ENCODE measurements at places on chromosomes 5 and 9.

GRCh38 chr5:88729084-88729828 is 153.7 kb downstream of the MEF2C start:
- peak; percentile 52 for DNase-seq

GRCh38 chr5:52840277-52841050 is 52.7 kb downstream of the ITGA1 start:
- no peak for DNase-seq

DNA sequence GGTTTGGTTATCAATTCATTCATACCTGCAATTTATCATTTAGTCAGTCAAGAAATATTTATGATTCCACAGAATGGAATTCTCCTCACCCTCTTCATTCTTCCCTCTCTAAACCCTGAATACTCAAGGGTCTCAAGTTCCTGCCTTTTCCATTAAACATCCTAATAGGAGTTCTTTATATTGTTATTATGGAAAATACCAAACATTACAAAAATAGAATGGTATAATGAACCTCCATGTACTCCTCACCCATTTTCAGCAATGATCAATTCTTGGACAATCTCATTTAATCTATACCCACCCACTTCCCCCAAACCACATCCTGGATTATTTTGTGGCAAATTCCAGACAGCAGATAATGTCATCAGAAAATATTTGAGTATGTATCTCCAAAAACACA is 74.5 kb downstream of the ADAMTS12 start:
- no peak for DNase-seq

DNA sequence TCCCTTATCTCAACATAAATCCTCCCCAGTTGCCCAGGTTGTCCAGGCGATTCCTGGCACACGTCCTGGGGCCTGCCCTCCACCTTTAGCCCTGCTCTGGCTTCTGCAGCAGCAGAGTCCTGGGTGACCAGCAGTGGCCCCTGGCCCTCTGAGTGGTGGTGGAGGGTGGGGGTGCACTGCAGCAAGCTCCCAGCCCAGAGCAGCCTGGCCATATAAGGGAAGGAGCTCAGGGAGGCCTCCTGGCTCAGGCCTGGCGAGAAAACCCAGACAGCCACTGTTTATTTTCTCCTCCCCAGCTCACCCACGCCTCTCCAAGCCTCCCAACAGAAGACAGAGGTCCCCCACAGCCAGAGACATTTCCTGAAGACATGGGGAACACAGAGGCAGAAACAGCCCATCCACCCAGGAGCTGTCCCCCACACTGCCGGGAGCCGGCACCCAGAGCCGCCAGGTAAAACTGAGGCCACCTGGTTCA is 44.7 kb upstream of the IL17B start:
- DNase-seq, result no peak

GRCh38 chr5:2204366-2205184 is 321.9 kb upstream of the IRX4 start:
- no peak for DNase-seq

DNA sequence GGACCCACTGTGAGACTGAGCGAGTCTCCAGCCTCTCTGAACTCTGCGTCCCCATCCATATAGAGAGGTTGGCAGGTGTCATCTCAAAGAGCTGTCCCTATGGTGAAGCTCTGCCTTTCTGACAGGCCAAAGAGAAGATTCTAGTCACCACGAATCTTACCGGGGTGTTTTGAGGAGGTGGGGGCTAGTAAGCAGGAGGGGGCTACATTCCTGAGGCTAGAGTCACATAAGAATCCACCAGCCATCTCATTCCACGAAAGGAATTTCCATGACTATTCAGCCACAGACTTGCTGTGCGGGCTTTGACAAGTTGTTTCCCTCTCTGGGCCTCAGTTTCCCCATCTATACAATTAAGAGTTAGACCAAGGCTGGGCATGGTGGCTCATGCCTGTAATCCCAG is 16.3 kb downstream of the PDGFRB start:
- DNase-seq, result no peak

- DNase-seq, result peak; percentile 67
Measured at GRCh38 chr9:120477534-120478001, 102.4 kb downstream of the CDK5RAP2 start.

GRCh38 chr5:88839238-88839637 is 43.7 kb downstream of the MEF2C start:
- DNase-seq, result no peak

DNA sequence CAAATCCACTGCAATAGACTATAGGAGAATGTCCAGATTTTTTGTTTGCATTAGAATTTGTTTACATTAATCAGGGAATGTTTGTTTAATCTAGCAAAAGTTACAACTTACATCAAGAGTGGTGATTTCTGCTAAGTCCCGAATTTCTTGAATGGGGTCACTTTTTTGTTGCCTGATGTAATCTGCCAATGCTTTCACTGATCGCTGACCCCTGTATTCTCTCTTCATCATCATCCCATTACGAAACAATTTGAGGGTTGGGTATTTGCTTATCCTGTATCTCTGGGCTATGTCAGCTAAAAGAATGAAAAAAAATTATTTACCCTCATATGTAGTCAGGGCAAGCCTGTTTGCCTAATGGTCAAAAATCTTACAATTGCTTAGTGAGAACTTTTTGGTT is 76.9 kb downstream of the ERP44 start:
- DNase-seq, result no peak

DNA sequence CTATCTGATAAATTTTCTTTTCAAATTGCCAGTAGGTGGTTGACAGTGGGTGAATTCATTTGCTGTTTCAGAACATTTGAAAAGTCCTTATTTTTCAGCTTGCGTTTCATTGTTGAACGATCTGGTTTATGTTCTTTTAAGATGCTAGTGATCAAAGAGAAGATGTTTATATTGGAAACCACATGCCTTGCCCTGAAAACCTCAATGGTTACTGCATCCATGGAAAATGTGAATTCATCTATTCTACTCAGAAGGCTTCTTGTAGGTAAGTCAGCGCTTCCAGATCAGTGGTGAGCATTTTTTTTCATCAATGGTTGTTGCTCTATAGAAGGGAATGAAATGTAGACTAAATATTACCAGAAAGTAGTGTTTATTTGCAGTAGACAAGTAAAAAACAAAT is 16.6 kb upstream of the CAVIN4 start:
- DNase-seq, result no peak

GRCh38 chr9:111076519-111076918 is 38.2 kb upstream of the LPAR1 start:
- DNase-seq, result no peak

- no peak for DNase-seq
Measured at GRCh38 chr9:20303996-20304395, 318.3 kb downstream of the MLLT3 start.

- no peak for DNase-seq
Measured at GRCh38 chr5:167167191-167167795, 1124.2 kb upstream of the WWC1 start.

GRCh38 chr5:141508798-141509611 is 20.1 kb downstream of the PCDHGC5 start:
- no peak for DNase-seq

DNA sequence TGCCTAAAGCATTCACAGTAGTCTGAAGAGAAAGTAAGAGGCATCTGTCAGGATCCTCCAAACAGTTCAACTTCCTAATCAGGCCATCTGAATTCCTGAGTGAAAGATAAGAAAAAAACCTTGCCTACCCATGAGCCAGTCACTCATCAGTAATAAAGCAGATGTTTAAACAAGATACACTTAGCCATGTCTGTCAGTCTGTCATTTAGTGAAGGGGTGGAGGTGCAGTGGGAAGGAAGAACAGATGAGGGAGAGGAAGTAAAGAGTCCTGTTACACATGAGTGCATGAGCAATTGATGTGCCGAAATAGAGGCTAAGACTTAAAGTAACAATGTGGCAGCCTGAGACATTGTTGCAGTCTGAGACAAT is 29.9 kb upstream of the DMRTA1 start:
- no peak for DNase-seq

- no peak for DNase-seq
Measured at GRCh38 chr5:36521838-36522745, 84.3 kb upstream of the SLC1A3 start.

DNA sequence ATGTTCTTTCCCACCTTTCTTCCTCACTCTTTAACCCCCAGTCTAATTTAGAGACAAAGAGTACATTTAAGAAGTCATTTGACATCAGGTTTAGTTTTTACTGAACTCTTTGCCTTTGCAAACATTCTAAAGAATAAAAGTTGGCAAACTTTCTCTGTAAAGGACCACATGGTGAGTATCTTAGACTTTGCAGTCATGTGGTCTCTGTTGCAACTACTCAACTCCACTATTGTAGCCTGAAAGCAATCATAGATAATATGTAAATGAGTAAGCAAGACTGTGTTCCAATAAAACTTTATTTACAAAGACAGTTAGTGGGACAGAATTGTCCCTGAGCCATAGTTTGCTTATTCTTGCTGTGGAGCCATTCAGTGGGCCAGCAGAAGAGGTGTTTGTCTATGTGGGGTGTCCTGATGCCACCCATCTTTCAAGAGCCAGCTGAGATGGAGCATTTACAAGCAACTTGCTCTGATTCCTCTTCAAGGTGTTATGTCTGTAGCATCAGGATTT is 25.4 kb downstream of the ABLIM3 start:
- DNase-seq, result no peak

- no peak for DNase-seq
Measured at GRCh38 chr5:134099288-134099872, 15.1 kb upstream of the TCF7 start.

GRCh38 chr5:115461506-115462290 is 82.9 kb downstream of the FEM1C start:
- DNase-seq, result no peak

GRCh38 chr5:126267438-126267837 is 155.8 kb upstream of the GRAMD2B start:
- no peak for DNase-seq

GRCh38 chr5:78781611-78782286 is 133.2 kb upstream of the LHFPL2 start:
- no peak for DNase-seq

DNA sequence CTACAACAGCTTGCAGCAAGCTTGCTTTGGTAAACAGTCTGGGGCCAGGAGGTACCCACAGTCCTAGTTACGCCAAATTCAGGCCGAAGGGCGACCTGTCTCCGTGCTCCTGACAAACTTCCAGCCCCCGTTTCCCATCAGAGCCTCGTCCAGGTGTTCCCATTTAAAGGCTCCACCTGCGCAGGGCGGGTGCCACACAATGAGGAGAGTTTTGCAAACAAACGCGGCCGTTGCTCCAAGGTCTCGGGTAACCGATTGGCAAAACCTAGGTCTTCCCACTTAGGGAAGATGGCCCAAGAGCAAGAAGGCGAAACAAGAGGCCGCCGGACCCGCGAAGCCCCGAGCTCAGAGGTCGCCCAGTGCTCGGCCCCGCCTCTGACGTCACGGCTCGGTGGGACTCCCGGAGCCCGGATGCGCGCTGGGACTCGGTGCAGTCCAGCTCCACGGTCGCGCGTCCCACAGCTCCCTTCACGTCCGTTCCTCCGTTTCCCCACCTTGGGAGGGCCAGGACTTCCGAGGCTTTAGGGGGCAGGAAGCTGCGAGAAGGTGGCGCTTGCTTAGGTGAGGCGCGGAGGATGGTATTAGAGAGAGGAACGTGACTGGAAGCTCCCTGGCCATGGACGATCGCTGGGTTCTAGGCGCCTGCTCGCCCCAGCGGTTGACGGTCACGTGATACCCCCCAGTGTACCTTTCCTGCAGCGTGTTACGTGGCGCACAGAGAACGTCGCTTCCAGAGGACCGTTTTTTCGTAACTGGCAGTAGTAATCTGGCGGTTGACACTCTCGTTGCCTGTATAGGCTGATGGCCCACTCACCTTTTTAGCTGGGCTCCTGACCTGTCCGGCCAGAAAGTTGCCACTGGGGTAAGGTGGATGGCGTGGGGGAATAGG is 41.8 kb upstream of the KDM4C start:
- no peak for DNase-seq

- DNase-seq, result no peak
Measured at GRCh38 chr5:38011668-38012188, 171.9 kb upstream of the GDNF start.

DNA sequence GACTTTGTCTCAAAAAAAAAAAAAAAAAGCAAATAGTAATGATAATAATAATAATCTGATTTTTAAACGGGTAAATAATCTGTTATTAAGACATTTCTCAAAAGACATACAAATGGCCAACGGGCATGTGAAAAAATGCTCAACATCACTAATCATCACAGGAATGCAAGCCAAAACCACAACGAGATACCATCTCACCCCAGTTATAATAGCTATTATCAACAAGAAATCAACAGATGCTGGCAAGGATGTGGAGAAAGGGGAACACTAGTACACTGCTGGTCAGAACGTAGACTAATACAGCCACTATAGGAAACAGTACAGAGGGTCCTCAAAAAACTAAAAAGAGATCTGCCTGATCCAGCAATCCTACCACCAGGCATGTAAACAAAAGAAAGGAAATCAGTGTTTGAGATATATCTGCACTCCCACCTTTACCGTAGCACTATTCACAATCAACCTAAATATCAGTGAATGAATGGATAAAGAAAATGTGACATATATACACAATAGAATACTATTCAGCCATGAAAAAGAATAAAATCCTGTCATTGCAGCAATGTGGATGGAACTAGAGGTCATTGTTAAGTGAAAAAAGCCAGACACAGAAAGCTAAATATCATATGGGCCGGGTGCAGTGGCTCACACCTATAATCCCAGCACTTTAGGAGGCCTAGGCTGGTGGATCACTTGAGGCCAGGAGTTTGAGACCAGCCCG is 24.9 kb downstream of the VAV2 start:
- no peak for DNase-seq

DNA sequence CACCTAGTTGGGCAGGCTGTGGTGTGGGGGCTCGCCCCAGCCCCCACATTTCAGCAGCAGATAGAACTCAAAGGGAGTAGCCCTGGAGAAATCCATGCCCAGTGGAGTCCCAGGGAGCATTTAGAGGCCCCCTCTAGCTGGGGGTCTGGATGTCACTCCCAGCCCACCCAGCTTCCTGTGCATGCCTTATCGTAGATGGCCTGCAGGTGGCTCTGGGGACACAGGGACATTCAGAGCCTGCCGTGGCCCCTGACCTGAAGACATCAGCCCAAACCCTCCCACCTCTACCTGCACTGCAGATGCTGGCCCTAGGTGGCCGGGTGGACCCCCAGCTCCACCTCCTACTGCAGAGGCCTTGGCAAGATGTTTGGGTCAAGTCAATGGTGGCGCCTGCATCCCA is 49.0 kb upstream of the LMX1B start:
- no peak for DNase-seq

GRCh38 chr9:35044071-35044470 is 28.4 kb downstream of the VCP start:
- no peak for DNase-seq

- no peak for DNase-seq
Measured at GRCh38 chr9:131892902-131893500, 153.1 kb upstream of the RAPGEF1 start.

- DNase-seq, result no peak
Measured at GRCh38 chr9:93116072-93116961, 17.7 kb downstream of the NINJ1 start.

GRCh38 chr5:161094411-161094810 is 242.4 kb upstream of the ATP10B start:
- DNase-seq, result no peak

GRCh38 chr9:116979456-116979855 is 292.4 kb downstream of the TRIM32 start:
- DNase-seq, result no peak

DNA sequence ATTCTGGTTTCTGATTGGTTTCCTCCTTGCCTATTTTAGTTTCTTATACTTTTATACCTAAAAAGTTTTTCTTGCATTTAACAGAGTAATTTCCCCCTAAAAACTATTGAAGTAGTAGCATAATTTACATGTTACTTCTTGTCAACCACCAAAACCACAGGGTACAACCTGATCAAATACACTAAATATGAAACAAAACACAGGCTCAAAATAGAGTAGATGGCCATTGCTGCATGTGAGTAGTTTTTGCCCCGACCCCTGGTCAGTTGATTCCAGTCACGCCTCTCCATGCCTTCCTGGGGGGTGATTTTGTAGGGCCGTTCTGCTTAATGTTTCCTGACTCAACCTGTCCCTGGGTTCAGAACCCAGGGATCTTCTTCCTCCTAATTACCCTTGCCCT is 101.8 kb downstream of the TLE4 start:
- no peak for DNase-seq
